ENCODE measurements at places on chromosomes 3 and 15.

GRCh38 chr15:78976691-78977090 is 31.8 kb upstream of the CTSH start:
- no peak for DNase-seq

GRCh38 chr3:137163241-137163871 is 205.6 kb downstream of the IL20RB start:
- DNase-seq: no peak

DNA sequence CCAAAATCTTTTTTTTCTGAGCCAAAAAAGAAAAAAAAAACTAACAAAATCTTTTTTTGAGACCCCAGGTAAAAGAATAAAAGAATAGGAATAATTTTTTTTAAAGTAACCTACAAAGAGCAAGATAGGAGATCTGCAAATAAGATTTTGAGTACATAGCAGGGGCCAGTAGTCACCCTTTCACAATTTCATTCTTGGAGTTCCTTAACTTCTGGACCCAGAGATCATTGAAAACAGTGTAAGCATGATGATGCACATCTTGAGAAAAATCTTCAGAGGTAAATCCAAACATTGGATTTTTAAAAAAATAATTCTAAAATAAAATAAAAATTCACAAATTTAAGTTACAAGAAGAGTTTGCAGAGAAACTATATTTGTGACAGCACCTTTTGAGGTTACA is 18.8 kb downstream of the TFRC start:
- no peak for DNase-seq

- no peak for DNase-seq
Observed at GRCh38 chr3:189099505-189100290, 72.1 kb upstream of the TPRG1 start.

DNA sequence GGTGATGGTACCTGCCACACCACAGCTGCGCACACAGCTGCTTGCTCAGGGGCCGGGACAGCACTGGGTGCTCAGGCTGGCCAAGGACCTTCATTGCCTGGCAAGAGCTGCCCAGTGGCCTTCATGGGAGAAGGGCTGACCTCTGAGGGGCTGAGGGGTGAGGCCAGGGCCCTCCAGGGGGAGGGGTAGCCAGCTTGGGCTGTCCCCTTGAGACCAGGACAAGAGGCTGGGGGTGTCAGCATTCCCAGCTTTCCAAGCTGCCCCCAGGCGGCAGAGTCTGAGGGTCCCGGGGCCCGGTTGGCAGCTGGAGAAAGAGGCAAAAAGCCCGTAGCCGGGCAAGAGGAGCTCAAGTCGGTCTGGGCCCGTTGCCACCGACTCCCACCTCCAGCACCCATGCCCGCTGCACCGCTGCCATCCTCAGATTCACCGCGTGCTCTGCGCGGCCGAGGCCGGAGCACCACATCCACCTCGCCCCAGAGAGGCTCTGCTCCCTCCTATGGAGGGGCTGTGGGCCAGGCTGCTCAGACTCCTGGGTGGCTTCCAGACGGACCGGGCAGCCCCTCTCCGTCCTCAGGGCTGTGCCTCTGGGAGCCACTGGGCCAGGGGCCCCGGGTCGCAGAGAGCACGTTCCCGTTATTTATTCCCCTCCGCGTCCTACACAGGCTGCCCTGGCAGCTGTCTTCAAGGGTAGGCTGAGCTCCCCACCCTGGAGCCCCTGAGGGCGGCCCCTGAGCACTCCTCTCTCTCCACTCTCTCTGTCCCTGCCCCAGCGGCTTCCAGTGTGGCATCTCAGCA is 51.5 kb downstream of the PLXNA1 start:
- no peak for DNase-seq

DNA sequence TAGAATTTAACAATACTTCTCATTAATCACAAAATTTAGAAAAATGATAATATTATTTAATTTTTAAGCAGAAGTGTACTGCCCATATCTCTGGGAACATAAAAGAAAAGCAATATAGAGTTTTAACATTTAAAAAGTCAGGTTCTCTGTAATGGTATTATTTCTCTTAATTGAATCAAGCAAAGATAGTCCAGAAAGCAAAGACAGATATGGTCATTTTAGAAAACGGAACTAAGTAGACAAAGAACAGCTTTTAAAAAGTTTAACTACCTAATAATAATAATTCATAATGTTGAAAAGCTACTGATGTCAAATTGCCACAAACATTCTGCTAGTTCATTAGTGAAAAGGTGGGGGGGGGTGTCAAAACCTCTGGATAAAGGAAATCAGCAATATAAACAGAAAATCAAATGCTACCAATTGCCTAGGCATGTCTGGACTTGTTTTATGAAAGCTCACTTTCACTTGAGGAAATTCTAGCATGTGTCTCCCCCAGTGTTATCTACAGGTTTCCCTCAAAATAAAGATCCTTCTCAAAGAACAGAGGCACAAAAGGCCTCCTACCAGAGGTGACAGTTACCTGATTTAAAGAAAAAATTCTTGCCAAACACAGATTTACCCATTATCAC is 1.7 kb downstream of the ZMAT3 start:
- no peak for DNase-seq

DNA sequence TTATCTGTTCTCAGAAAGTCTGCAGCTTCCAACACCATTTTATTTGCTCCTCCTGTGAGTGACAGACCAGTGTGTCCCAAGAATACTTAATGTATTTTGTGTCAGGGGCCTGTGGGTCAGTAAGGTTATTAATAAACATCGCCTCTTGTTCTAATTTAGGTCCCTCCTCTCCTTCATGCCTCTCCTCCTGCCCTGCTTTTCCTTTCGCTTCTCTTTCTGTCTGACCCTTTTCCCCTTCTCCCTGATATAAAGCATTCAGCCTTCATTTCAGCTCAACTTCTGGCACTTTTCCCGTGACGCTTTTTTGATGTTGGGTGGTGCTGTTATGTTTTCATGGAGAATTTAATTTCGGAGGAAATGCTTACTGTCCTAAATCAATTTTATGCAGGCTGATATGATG is 29.7 kb upstream of the NR2F2 start:
- no peak for DNase-seq

DNA sequence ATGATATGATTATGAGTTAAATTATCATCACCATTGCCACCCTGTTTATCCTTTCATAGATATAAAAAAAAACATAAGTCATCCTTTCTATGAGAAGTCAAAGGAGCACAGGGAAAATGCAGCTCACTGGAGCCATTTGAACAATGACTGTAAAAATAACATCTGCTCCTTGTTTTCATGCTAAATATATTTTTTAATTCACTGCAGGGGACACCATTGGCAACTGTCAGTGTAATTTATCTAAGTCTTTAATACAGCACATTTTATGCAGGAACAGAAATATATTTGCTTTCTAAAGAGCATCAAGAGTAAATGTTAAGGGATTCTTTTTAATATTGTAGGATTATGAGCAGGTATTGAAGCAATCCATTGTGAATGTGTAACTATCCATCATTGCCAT is 371.3 kb downstream of the ZBBX start:
- no peak for DNase-seq

- DNase-seq: no peak
Observed at GRCh38 chr15:86854176-86854575, 774.5 kb downstream of the AGBL1 start.

Data from putamen (tissue), 1 donor.